Fibroblast of skin of back (primary cell): ENCODE measurements at places on chromosomes 1 and 21.

GRCh38 chr1:102032534-102032933, 35.8 kb upstream of the OLFM3 start:
- no peak for DNase-seq

DNA sequence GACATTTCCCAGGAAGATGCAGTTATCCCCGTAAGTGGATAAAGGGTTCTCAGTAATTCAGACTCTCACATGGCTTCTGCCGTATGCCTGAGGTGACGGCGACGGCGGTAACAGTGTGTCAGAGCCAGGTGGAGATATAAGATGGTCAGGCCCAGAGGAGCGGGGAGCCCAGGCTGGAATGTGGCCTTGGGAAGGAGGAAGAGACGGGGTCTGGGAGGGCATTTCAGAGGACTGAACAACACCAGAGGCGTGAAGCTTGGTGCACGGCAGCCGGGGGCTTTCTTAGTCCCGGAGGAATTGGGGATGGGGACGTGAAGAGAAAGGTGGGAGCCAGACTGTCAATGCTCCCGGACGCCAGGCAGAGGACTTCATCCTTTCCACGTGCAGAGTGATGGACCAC, 1.0 kb downstream of the RER1 start:
- no peak for DNase-seq

DNA sequence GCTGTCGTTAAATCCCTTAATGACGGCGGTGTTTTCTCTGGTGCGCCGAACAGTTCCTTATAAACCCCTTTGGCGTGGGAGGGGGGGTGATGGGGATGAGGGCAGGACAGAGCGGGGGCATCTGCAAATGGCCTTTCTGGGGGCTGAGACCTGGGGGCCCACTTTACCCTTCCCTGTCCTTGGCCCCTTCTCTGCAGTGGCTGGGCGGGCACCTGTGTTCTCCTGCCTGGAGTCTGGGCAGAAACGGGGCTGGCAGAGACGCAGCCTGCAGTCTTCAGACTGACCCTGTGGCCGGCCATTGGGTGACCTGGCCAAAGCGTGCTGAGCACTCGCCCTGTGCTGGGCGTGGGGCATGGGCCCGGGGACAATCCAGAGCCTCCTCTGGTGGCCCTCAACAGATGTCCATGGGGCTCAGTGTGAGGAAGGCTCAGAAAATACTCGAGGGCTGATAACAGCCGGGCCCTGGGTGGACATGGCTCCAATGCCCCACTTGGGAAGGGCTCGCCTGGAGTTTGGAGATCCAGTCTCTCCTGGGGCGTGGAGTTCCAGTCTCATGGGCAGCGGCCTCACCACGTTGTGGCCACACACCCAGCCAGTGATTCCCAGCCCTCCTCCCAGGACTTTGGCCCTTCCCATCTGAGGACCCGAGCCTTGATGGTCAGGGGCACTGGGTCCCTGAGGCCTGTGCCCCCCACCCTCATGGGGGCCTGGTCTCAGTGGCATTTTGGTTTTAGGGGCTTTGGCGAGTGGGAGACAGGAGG, 50.8 kb upstream of the ACTRT2 start:
- no peak for DNase-seq

GRCh38 chr1:108199201-108199691, 897 bp downstream of the SLC25A24 start:
- DNase-seq: peak; percentile 52

DNA sequence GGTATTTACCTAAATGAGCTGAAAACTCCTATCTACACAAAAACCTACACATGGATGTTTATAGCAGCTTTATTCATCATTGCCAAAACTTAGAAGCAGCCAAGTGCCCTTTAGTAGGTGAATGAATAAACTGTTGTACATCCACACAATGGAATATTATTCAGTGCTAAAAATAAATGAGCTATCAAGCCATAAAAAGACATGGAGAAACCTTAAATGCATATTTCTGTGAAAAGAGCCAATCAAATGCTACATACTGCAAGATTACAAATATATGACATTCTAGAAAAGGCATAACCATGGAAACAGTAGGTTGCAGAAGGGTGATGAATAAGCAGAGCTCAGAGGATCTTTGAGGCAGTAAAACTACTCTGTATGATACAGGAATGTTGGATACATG, 23.3 kb downstream of the ABCB10 start:
- DNase-seq: peak; percentile 46

DNA sequence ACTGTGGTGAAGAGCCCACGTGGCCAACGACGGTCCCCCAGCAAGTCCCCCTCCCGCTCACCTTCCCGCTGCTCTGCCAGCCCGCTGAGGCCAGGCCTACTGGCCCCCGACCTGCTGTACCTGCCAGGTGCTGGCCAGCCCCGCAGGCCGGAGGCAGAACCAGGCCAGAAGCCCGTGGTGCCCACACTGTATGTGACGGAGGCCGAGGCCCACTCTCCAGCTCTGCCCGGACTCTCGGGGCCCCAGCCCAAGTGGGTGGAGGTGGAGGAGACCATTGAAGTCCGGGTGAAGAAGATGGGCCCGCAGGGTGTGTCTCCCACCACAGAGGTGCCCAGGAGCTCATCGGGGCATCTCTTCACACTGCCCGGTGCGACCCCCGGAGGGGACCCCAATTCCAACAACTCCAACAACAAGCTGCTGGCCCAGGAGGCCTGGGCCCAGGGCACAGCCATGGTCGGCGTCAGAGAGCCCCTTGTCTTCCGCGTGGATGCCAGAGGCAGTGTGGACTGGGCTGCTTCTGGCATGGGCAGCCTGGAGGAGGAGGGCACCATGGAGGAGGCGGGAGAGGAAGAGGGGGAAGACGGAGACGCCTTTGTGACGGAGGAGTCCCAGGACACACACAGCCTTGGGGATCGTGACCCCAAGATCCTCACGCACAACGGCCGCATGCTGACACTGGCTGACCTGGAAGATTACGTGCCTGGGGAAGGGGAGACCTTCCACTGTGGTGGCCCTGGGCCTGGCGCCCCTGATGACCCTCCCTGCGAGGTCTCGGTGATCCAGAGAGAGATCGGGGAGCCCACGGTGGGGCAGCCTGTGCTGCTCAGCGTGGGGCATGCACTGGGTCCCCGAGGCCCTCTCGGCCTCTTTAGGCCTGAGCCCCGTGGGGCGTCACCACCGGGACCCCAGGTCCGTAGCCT, 46.8 kb downstream of the TRIM11 start:
- DNase-seq: no peak

DNA sequence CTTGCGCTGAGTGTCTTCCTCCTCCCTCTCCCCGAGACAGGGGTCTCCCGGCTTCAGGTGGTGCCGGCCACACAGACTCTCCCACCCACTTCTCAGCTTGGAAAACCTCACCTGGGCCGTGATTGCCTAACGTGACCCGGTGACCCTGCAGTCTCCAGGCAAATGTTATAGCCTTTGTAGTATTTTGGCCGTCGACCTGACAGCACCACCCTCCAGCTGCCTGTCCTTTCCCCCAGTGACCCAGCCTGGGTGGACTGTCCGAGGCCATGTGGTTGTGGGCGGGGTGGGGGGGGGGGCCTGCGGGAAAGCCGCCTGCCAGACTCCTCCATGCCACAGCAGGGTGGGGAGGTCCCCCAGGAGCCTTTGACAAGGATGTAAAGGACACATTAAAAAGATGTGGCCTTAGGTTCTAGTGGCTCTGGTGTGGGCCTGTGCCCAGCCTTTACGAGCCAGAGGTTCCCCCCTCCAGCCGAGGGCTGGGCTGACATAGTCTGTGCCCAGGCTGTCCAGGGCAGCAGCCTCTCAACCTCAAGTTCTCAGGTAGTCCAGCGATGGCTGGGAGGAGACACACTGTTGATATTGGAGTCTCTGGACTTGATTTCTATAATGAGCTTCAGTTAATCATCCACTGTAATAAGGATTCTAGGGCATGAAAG, 8.1 kb downstream of the TOR3A start:
- no peak for DNase-seq

- no peak for DNase-seq
These were observed 73.6 kb downstream of the SKI start for GRCh38 chr1:2301607-2302291.

- DNase-seq: no peak
These were observed 790 bp downstream of the DNAJC6 start for GRCh38 chr1:65310078-65310587.

GRCh38 chr1:221840511-221841243, 98.8 kb upstream of the DUSP10 start:
- DNase-seq: peak; percentile 51

- DNase-seq: no peak
These were observed 847 bp upstream of the RORC start for GRCh38 chr1:151832318-151832980.

GRCh38 chr1:11746795-11747487, 11.0 kb downstream of the AGTRAP start:
- DNase-seq: no peak

DNA sequence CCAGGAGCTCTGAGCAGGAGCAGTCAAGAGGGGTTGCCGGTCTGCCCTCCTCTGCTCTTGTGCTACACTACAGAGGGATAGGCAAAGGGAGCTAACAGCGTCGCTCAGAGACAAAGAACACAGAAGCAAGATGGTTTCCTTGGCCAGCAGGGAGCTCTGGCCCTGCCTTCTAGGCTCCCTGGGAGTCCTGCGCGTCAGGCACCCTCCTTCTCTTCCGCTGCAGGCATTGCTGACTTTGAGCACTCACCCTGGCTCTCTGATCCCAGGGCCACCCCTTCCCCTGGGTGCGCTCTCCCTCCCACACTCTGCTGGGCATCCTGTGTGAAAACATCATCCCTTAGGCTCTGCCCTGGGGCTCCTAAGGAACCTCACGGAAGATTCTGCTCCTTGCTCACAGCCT, 489 bp downstream of the TNNI1 start:
- no peak for DNase-seq

- peak; percentile 24 for DNase-seq
These were observed 110.6 kb downstream of the HS2ST1 start for GRCh38 chr1:87024936-87025540.

- no peak for DNase-seq
These were observed 66.5 kb upstream of the KCNJ6 start for GRCh38 chr21:37982496-37983318.

DNA sequence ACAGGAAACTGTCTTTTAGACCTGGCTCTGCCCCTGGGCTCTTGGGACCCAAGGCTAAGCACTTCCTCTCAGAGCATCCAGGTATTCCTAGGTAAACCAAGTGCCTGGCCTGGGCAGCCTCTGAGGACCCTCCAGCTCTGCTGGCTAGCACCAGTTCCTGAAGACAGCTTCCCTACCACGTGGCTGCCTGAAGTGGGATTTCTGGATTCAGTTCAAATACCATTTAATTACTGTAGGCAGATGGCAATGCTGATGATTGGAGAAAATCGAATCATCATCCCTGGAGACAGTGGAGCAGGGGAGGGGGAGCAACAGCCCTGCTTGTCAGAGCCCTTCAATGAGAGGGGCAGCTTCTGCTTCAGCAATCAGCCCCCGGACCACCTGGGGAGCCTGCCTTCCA, 11.9 kb downstream of the KIF21B start:
- DNase-seq: no peak

- no peak for DNase-seq
These were observed 21.8 kb upstream of the HSD3B1 start for GRCh38 chr1:119485201-119485600.

DNA sequence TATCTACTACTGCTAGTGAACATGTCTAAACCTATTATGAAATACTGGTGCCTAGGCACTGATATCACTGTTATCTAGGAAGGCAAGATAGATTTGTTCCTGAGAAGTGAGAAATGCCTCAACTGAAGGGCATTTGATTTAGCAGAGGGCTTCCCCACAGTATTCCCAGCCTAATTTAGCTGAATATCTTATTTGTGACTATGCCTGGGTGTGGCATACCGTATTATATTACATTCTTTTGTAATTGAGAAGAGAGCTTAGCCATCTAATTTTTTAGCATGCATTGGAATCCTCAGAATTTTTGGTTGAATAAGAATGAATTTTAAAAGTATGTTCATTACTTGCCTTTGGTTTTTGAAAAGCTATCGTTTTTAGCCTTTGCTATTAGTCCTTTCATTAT, 99.1 kb downstream of the ZP4 start:
- DNase-seq: no peak

- DNase-seq: peak; percentile 22
These were observed 448 bp downstream of the GATAD2B start for GRCh38 chr1:153922076-153922971.

GRCh38 chr1:36279110-36279788, 26.9 kb upstream of the SH3D21 start:
- no peak for DNase-seq

DNA sequence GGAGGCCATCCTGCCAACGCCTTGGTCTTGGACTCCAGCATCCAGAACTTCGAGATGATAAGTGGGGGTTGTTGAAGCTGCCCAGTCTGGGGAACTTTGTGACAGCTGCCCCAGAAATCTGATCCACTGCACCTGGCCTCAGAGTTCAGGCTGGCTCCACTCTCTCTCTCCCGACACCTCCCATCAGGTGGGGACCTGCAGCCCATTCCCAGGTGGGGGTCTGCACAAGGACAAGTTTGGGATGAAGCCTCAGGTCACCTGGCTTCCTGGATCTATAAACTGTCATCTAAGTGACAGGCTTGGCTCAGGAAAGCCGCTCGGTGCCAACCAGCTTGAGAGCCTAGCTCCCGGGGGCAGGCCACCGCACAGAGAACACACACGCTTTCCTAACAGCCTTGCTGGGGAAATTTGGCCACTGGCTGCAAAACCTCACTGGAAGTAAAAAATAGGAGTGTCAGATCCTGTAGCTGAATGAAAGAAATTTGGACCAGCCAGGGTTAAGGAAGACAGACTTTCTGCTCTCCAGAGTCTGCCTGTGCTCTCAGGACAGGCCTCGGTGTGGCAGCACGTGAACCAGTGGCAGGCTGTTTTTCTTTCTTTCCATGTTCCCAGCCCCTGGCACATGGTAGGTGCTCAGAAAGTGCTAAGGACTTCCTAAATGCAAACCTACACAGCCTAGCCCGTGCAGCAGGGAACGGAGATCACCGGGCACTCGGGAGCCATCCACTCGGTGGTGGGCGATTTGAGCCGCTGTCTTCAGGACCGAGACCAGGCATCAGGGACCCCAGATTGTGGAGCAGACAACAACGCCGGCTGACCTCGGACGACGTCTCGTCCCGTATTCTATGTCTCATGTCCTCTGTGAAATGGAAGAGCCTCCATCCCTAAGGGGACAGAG, 42.6 kb upstream of the LBR start:
- no peak for DNase-seq

DNA sequence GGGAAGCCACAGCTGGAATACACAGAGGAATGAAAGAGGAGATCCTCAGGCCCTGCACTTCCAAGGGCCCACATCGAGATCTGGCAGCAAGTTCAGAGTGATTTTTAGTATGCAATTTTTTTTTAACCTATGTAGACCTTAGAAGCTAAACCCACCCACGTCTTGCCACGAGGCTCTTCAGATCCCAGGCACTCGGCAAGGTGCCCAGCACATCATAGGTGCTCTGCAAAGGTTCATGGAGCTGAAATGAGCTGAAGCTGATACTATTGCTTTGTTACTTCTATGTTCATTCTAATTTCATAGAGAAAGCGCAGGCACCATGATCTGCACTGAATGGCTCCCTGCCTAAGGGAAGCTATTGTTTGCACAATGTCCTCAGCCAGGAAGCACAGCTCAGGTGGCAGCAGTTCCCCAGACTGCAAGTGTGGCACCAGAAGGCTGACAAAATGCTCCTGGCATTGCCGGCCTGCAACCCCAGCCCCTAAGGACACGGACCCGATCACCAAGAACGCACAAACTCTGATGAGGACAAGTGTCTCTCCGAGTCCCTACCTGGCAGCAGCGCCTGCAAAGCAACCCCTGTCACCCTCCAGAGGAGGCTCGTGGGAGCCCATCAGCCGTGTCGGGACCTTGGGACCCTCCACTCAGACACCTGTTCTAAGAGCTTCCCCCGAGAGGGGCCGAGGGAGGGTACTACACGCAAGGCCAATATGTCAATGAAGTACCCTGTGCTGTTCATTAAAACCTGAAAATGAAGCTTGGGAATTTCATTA, 264.2 kb downstream of the NPHP4 start:
- DNase-seq: no peak
